ENCODE measurements at places on chromosomes 13 and 19. TPM values are rescaled to one million over a fixed set of nuclear protein-coding genes. Genes with fewer than 3 reads are reported as not detected.

CLEC4G gene
- total RNA-seq = not detected

NLRP9 gene
- not detected for total RNA-seq

KCNN4 gene
- total RNA-seq = not detected

FUT2 gene
- total RNA-seq = not detected

KIR2DL3 gene
- total RNA-seq = not detected

ZNF793 gene
- 0.86 TPM for total RNA-seq

COX6B1 gene
- total RNA-seq = 293 TPM

SMIM44 gene
- total RNA-seq = not detected

KISS1R gene
- total RNA-seq = not detected

POLD1 gene
- 44.7 TPM for total RNA-seq

CFAP97D2 gene
- total RNA-seq = not detected

ZNF574 gene
- total RNA-seq = 23.2 TPM

TGFBR3L gene
- total RNA-seq = 0.29 TPM

IRF3 gene
- 43.2 TPM for total RNA-seq

COMP gene
- not detected for total RNA-seq

PSG3 gene
- not detected for total RNA-seq

CYP4F22 gene
- not detected for total RNA-seq

DLL3 gene
- total RNA-seq = 0.29 TPM

CLDN10 gene
- total RNA-seq = not detected

LGALS14 gene
- not detected for total RNA-seq

ZNF724 gene
- total RNA-seq = 9.6 TPM

GPR18 gene
- not detected for total RNA-seq

NRTN gene
- total RNA-seq = not detected

CASP14 gene
- total RNA-seq = not detected

CGB1 gene
- total RNA-seq = not detected

CD209 gene
- not detected for total RNA-seq

CEACAM19 gene
- total RNA-seq = 4.6 TPM

DCLK1 gene
- total RNA-seq = 6.7 TPM

FAM124A gene
- total RNA-seq = 7.2 TPM

MCF2L gene
- total RNA-seq = under 0.01 TPM

ZNF177 gene
- total RNA-seq = 1.3 TPM

Measured in vein endothelial cell (primary cell).